ENCODE measurements at places on chromosomes 7 and 10.

DNA sequence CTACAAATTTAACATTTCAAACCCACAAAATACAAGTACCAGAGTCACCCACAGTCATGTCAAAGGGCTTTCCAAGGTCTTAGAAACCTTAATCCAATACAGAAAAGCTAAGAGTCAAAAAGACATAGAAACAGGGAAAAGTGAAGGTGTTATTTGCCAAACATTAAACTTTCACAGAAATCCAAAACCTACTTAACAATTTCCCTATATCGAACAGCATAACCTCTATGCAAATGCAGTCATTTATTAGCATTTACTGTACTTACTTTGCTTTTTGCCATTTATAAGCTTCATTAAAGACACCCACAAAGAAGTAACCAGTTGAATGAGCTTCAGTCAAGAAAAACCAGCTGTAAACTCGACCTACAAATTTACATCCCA, 1.6 kb downstream of the PANK1 start:
- DNase-seq = no peak

GRCh38 chr10:112275512-112276245, 7.5 kb upstream of the TECTB start:
- DNase-seq = no peak

- no peak for DNase-seq
These were observed 82.0 kb downstream of the RNF133 start for GRCh38 chr7:122616951-122617350.

- DNase-seq = no peak
These were observed 142.1 kb downstream of the ADARB2 start for GRCh38 chr10:1595242-1595600.

Data from WTC11 (cell line).